Smooth muscle cell of trachea (primary cell): ENCODE measurements at places on chromosomes 2 and 18. TPM values are rescaled to one million over a fixed set of nuclear protein-coding genes. Genes with fewer than 3 reads are reported as not detected.

The TXNDC2 gene
- total RNA-seq: under 0.01 TPM in 2 replicates

The AAK1 gene
- total RNA-seq: 35.9 and 44.2 TPM in 2 replicates

The GCG gene
- total RNA-seq: not detected in 2 replicates

The OSGEPL1 gene
- 5.3 and 12.8 TPM in 2 replicates for total RNA-seq

The CABYR gene
- total RNA-seq: 7.7 and 10.1 TPM in 2 replicates

The NXPH2 gene
- not detected in 2 replicates for total RNA-seq

The FSHR gene
- not detected in 2 replicates for total RNA-seq

The MAPK4 gene
- total RNA-seq: not detected in 2 replicates

The DNAJC5G gene
- not detected in 2 replicates for total RNA-seq

The DBI gene
- total RNA-seq: 72.1 and 160 TPM in 2 replicates

The ATP6V1B1 gene
- 0.58 and 1.7 TPM in 2 replicates for total RNA-seq

The DYNC1I2 gene
- total RNA-seq: 102 and 173 TPM in 2 replicates

The ACTG2 gene
- total RNA-seq: 2.2 and 4.1 TPM in 2 replicates

The SNED1 gene
- total RNA-seq: 52.9 and 124 TPM in 2 replicates

The OR6B2 gene
- 0.17 TPM in 1 of 2 replicates, not detected in the other for total RNA-seq

The ONECUT2 gene
- under 0.01 TPM in 2 replicates for total RNA-seq

The TEKT4 gene
- total RNA-seq: not detected in 2 replicates
